ENCODE measurements at places on chromosomes 7 and 10.

- no peak for DNase-seq
Observed at GRCh38 chr10:9834434-9834833, 1183.2 kb upstream of the CELF2 start.

DNA sequence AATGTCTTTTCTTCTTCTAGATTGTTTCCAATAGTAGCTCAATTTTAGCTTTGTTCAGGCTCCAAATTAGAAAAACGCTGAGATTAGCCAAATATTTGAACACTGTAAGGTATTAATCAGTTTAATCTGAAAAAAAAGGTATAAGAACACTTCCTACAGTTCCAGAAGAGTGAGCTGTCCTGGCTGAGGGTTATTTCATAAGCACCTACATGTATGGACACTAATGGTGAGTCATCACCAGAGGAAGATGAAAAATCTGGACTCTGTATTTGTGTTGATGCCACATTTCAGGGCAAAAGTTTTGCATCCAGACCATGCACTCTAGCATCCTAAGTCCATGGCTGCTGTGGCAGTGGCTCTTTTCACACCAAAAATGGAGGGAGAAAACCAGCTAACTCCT, 189.5 kb downstream of the ANKRD30A start:
- no peak for DNase-seq

- no peak for DNase-seq
Observed at GRCh38 chr10:114885443-114885842, 52.6 kb upstream of the TRUB1 start.

GRCh38 chr7:33821970-33822369, 83.4 kb upstream of the BMPER start:
- DNase-seq: no peak

- no peak for DNase-seq
Observed at GRCh38 chr10:129020651-129021330, 446.2 kb upstream of the MGMT start.

- DNase-seq: no peak
Observed at GRCh38 chr10:72704117-72704516, 12.2 kb downstream of the MCU start.

All from iris pigment epithelial cell (primary cell).